ENCODE measurements at places on chromosomes 6 and 20. TPM values are rescaled to one million over a fixed set of nuclear protein-coding genes. Genes with fewer than 3 reads are reported as not detected.
A peak's percentile ranks its signal among the peaks of the same experiment; 100 is the strongest.

Gene CST1
- not detected for polyA plus RNA-seq

Gene DSP
- 6.8 TPM for polyA plus RNA-seq

DNA sequence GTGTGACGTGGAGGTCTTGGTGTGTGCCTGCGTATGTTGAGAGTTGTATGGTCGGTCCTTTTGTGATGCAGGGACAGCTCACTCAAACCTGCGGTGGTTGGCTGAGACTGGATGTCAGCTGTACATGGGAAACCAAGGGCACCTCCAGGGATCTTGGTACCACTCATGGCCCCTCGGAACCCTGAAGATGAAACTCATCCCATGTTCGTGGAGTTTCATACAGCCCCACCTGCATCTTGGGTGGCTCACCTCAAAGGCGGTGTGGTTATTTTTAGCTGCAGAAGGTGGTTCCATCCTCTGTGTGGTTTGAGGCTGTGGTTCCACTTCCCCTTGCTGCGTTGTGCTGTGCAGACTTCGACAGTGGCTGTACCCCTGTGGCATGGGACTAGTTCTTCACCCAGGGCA is 52.6 kb upstream of the SLC22A1 start:
- H3K36me3 ChIP-seq: peaks cover 74% of the 10 kb centered on the region
- H3K27ac ChIP-seq: no peak overlapping the region
- no peaks in the 10 kb centered on the region for H3K27me3 ChIP-seq
- H3K4me3 ChIP-seq: no peak overlapping the region
- DNase-seq: no peak

- H3K27me3 ChIP-seq: no peaks in the 10 kb centered on the region
- H3K27ac ChIP-seq: no peak overlapping the region
- H3K4me1 ChIP-seq: no peaks in the 10 kb centered on the region
- no peaks in the 10 kb centered on the region for H3K36me3 ChIP-seq
Observed at GRCh38 chr6:75287424-75287823, 2.8 kb upstream of the TMEM30A start.

DNA sequence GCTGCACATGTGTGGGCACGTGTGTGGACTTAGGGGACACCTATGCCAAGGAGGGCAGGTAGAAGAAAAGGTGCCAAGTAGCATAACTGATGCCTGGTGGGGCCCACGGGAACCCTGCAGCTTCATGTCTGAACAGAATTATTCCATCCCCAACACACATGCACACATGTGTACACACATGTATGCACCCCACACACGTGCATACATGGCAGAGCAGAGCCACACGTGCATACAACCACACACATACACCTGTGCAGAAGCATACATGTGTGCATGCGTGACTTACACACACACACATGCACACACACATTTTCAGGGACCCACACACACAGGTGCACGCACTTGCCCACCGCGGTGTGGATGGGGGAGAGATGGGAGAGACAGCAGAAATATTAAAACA is 51.7 kb upstream of the CHRNA4 start:
- no peaks in the 10 kb centered on the region for H3K4me1 ChIP-seq
- no peaks in the 10 kb centered on the region for H3K36me3 ChIP-seq
- no peak for DNase-seq
- H3K27me3 ChIP-seq: peaks cover 46% of the 10 kb centered on the region

DNA sequence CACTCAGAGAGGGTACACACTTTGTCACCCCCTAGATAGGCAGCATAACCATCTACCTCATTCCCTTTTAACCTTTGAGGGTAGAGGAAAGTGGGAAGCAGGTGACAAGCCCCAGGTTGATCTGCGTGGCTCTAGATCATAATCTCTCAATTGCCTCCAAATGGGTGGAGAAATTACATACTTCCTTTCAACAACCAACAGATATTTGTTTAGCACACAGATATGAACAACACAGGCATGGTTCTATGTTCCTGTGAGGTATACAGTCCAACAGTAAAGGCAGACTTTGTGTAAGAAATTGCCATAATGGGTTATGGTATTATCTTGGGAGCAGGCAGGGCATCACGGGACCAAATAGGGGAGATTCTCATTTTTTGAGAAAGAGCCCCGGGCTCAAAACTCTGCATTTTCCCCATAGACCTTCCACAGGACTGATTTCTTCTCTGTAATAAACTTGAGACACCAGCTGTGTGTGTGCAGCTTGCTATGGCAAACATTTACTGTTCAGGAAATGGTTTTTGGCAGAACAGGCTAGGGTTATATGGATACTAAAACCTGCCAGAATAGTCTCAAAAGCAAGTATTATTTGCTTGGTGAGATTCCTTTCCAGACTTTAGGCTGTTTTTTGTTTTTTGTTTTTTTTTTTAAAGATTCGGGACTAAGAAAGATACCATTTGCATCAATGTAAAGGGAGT is 126.2 kb downstream of the CD164 start:
- H3K4me3 ChIP-seq: no peak overlapping the region
- H3K27ac ChIP-seq: no peak overlapping the region
- no peaks in the 10 kb centered on the region for H3K36me3 ChIP-seq

- no peaks in the 10 kb centered on the region for H3K4me1 ChIP-seq
- DNase-seq: no peak
- no peak overlapping the region for H3K27ac ChIP-seq
- no peaks in the 10 kb centered on the region for H3K36me3 ChIP-seq
Observed at GRCh38 chr6:117733341-117733740, 58.1 kb downstream of the NUS1 start.

DNA sequence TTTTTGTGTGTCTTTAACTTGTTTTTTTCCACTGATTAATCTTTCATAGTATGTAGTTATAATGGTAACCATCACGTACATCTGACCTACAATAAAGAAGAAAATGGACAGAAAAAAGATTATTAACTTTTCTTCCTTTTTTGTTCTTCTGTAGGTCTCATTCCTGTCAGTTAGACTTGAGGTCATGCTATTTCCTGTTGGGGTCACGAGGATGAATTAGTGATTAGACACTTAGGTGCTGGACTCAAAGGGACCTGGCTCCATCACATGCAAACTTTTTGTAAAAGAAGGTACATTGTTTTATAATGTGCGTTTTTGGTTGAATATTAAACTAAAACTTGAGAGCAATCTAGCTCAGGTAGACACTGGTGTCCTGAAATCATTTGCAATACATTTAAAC is 14.8 kb downstream of the MARCKS start:
- H3K27ac ChIP-seq: no peak overlapping the region
- H3K36me3 ChIP-seq: no peaks in the 10 kb centered on the region

GRCh38 chr6:117533775-117534174 is 51.3 kb downstream of the DCBLD1 start:
- no peak for DNase-seq
- H3K36me3 ChIP-seq: peaks cover 13% of the 10 kb centered on the region
- H3K27ac ChIP-seq: no peak overlapping the region
- H3K4me3 ChIP-seq: no peak overlapping the region

GRCh38 chr6:18561037-18561750 is 174.0 kb downstream of the RNF144B start:
- no peaks in the 10 kb centered on the region for H3K4me1 ChIP-seq
- DNase-seq: no peak
- no peak overlapping the region for H3K27ac ChIP-seq
- H3K27me3 ChIP-seq: no peaks in the 10 kb centered on the region
- H3K36me3 ChIP-seq: no peaks in the 10 kb centered on the region

Gene OR2B6
- not detected for polyA plus RNA-seq

DNA sequence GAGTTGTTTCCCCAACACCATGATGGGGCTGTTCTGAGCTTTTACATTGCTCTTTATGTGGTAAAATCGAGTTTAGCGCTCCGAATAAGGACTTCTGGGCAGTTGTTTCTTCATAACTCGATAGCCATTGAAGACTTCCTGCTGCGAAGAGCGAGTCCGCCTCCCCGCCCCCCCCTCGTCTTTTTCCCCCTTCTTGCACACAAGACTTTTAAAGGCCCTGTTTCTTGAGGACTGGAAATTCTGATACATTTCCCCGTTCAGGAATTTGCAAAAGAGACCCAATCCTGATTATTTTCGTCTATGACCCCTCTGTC is 1.5 kb upstream of the CITED2 start:
- H3K4me3 ChIP-seq: peak overlapping the region; percentile 69
- peak overlapping the region; percentile 91 for H3K27ac ChIP-seq
- DNase-seq: no peak
- H3K27me3 ChIP-seq: no peaks in the 10 kb centered on the region

DNA sequence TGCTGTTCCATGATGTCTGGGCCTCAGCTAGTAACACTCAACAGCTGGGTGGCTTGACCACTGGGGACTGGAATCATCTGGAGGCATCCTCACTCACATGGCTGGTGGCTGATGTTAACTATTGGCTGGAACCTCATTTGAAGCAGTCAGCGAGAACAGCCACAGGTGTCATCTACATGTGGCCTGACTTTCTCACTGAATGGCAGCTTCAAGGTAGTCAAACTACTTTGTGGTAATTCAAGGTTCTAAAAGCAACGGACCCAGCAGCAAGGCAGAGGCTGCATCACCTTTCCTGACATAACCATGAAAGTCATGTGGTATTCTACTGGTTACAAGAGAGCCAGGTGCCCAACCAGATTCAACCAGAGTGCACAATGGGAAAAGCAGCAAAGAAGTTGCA is 115.9 kb upstream of the DST start:
- H3K27ac ChIP-seq: peak overlapping the region; percentile 3
- H3K27me3 ChIP-seq: no peaks in the 10 kb centered on the region
- no peaks in the 10 kb centered on the region for H3K36me3 ChIP-seq
- H3K4me3 ChIP-seq: no peak overlapping the region

- H3K27me3 ChIP-seq: no peaks in the 10 kb centered on the region
- H3K4me1 ChIP-seq: no peaks in the 10 kb centered on the region
- H3K27ac ChIP-seq: no peak overlapping the region
- H3K4me3 ChIP-seq: no peak overlapping the region
Observed at GRCh38 chr6:85193339-85193738, 256.5 kb upstream of the NT5E start.

Gene CRNKL1
- 7.4 TPM for polyA plus RNA-seq

DNA sequence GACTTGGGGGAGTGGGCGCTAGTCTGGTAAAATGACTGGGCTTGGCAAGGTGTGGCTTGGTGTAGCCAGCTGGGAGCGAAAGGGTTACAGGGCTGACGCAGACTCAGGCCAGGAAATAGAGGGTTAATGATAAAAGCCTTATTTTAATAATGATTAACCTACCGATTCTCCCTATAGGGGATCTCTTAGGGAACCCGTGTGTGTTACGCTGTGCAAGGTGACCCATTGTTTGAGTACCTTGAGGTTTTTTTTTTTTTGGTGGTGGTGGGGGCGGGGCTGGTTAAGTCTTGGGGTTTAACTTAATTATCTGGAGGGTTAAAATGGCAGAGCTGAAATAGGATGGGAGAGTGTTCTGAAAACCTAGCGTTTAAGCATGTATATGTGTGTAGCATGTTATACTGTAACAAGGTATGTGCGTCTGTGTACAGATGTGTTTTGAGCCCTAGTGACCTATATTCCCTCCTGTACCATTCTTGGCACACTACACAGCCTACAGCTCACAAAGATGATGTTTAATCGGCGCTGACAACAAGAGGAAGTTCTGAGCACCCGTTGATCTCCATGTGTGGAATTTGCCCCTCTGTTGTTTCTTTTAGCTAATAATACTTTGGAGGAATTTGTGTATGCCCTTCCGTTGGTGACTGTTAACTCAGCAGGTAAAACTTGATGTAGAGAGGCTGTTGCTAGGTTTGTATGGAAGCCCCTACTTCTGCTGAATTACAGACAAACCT is 1.3 kb downstream of the CARMIL1 start:
- no peaks in the 10 kb centered on the region for H3K27me3 ChIP-seq
- peak overlapping the region; percentile 80 for H3K4me3 ChIP-seq
- no peaks in the 10 kb centered on the region for H3K36me3 ChIP-seq
- H3K27ac ChIP-seq: no peak overlapping the region
- no peaks in the 10 kb centered on the region for H3K4me1 ChIP-seq

DNA sequence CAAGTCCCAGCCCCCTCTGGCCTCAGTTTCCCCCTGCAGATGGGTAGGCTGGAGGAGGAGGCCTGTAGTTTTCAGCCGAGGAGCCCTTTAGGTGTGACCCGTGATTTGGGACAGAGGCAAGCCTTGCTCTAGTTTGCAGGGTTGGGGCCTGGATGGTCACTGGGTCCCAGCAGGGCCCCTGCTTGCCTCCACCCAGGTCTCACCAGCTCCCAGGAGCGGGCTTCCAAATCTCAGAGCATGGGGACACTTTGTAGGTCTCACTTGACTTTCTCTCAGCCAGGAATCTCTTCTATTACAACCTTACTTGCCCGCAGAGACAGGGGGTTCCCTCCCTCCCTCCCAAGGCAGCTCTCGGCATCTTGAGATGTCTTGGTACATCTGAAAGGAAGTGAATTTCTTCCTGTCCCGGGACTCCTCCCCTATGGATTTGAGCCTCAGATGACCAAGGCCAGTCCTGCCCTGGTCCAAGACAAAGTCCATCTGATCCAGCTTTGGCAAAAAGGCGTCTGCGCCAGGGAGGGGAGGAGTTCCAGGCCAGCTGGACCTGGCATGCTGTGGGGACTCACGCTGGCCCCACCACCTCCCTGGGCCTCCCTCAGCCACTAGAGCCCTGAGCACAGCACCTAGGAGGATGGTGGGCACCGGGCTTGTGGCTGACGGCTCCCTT is 47.4 kb downstream of the SRC start:
- H3K4me3 ChIP-seq: no peak overlapping the region
- peaks cover 28% of the 10 kb centered on the region for H3K36me3 ChIP-seq
- no peak for DNase-seq
- no peak overlapping the region for H3K27ac ChIP-seq
- no peaks in the 10 kb centered on the region for H3K4me1 ChIP-seq
- H3K27me3 ChIP-seq: no peaks in the 10 kb centered on the region

- DNase-seq: peak; percentile 56
- peaks cover 7% of the 10 kb centered on the region for H3K4me1 ChIP-seq
- H3K4me3 ChIP-seq: no peak overlapping the region
- H3K27me3 ChIP-seq: no peaks in the 10 kb centered on the region
Observed at GRCh38 chr20:10581823-10582222, 92.0 kb downstream of the JAG1 start.

Gene MLIP
- polyA plus RNA-seq: not detected

Gene OVOL2
- not detected for polyA plus RNA-seq

DNA sequence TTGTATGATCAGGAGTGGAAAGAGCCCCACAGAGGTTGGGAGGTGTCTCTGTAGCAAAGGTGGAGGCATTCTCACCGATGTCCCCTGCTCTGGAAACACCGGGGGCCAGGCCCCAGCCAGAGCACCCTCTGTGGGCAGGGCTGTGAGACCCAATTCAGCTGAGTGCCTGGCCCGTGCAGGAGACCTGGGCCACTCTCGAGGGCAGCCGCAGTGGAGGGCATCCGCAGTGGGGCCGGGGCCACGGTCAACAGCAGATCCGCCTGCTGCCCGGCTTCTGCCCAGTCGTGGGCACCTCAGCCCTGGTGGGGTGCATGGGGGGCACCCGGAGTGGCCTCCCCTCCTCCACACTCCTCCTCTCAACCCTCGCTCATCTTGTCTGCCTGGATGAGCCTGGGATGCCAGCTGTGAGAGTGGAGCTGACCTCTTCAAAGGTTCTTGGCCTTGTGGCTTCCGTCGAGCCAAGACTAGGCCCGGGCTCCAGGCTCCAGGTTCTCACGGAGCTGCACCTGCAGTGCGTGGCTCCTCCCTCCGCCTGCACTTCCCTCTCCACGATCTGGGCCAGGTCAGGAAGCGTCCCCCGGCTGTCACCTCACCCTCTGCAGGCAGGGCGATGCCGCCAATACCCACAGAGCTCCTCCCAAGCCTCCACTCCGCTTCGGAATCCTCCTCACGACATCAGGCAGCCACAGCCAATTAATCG is 134.8 kb downstream of the TAF4 start:
- no peaks in the 10 kb centered on the region for H3K36me3 ChIP-seq
- no peak overlapping the region for H3K27ac ChIP-seq
- DNase-seq: no peak
- H3K4me3 ChIP-seq: no peak overlapping the region
- no peaks in the 10 kb centered on the region for H3K27me3 ChIP-seq

GRCh38 chr6:141562186-141562811 is 570.4 kb upstream of the GJE1 start:
- H3K4me3 ChIP-seq: 0 out of 2 replicates have a peak overlapping the region, but pooled peaks have one; percentile 4
- H3K36me3 ChIP-seq: no peaks in the 10 kb centered on the region
- no peak for DNase-seq
- H3K4me1 ChIP-seq: peaks cover 3% of the 10 kb centered on the region
- peak overlapping the region; percentile 69 for H3K27ac ChIP-seq

Gene GLP1R
- not detected for polyA plus RNA-seq

Data from IMR-90 (cell line).